NCI-H774 (cell line): ENCODE measurements at places on chromosomes 3 and 15.

DNA sequence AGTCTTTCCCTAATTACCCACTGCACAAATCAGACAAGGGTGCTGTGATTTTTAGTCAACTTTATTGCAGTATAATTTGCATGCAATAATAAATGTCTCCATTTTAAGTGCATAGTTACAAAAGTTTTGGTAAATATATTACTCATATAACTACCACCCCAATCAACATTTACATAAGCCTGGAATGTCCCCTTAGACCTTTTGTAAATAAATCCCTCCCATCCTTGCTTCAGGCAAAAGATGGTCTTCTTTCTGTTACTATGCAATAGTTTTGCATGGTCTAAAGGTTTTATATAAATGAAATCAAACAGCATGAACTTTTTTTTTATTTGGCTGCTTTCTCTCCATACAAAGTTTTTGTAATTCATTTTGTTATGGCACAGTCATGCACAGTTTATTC is 235.4 kb downstream of the PYDC2 start:
- no peak for DNase-seq

DNA sequence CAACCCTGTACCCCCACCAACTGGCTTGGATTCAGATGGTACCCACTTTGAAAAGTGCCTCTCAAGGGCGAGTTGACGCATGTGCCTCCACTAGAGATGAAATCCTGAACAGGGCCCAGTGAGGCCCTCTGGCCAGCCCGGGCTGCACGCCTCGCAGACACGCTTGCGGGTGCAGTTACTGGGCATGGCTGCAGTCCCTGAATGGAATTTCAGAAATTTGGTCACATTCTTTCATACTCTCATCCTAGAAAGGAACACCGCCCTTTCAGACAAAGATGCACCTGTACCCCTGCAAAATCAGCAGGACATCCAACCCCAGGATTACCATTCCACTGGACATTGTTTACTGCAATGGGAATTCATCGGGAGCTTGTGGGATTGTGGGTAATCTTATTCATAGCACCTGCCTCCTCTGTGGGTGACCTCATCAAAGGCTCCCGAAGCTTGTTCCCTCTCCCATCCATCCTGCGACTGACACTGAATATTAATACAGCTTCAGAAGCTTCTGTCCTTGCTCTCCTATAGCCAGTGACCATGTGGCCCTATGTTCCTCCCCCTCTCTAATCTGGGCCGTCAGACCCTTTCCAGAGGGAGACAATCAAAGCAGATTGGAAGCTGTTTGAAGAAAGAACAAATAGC is 42.5 kb upstream of the TPM1 start:
- DNase-seq: no peak

- DNase-seq: no peak
These were observed 370.4 kb upstream of the RGMA start for GRCh38 chr15:93459396-93459795.

- peak; percentile 56 for DNase-seq
These were observed 7.1 kb downstream of the ALG3 start for GRCh38 chr3:184241447-184242296.

DNA sequence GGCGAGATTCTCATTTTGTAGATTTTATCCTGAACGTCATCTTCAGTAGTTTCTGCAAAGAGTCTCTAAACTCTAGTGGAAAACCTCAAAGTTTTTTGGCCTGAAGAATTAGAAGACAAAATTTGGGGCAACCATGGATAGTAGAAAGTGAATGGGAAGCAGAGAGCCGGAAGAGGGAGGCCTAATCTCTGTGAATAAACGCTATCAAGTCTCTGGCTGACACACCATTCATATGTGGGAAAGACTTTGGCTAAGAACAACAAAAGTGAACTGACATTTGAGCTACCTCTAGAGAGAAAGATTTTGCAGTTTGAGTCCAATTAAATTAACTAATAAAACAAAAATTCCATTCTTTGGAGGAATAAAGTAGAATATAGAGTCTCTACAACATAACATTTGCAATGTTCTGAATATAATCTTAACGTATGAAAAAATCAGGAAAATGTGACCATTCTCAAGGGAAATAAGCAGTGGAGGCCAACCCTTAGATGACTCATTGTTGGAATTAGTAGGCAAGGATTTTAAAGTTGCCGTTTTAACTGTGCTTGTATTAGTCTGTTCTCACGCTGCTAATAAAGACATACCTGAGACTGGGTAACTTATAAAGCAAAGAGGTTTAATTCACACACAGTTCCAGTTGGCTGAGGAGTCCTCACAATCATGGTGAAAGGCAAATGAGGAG is 184.6 kb downstream of the C3orf38 start:
- DNase-seq: no peak

DNA sequence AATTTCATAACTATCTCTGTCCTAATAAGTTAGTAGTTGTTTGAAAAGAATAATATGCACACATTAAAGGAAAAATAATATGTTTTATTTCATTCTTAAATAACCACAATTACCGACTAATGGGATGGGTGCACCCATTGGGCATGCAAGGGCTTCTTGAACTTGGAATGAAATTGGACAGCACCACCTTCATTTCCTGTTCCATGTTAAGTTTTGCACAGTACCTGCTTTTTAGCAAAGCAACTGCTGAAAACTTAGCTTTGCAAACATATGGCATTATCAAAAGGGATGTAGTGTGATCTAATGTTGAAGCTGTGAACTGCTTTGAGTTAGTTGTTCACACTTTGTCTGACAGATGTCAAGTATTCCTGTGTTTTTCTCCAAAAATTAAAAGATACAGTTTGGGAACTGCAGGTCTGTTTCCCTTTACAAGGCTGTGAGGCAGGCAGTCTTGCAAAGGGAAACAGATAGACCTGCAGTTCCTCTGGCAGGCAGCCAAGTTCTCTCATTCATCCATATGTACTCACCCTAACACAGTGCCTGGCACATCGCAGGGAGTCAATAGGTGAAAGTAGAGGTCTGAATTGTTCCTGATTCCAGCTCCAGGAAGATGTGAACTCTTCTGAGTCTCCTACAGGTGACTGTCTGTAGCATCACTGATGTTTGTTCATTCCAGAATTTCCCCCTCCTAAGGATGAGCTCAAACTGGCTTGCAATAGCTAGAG is 64.3 kb upstream of the GOLGA8B start:
- no peak for DNase-seq
